ENCODE measurements at places on chromosomes 3 and 15.

DNA sequence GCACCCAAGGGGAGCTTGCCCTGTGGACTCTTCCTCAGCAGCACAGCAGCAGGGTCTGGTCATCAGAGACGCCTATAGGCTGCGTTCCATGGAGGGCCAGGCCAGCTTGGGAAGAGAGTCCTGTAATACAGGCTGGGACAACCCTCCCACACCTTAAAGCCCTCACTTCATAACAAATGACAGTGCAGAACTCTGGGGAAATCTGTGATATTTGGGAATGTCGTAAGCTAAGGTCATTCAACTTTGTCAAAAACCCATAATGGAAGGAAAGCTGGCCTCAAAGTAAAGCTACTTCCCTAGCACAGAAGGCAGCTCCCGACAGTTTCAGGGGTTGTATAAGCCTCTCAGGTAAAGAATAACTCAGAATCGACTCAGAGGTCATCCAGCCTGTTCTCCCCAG lies 133.1 kb downstream of the MEGF11 start:
- no peak for DNase-seq

- DNase-seq = no peak
Measured at GRCh38 chr3:21377071-21377769, 373.8 kb downstream of the ZNF385D start.

DNA sequence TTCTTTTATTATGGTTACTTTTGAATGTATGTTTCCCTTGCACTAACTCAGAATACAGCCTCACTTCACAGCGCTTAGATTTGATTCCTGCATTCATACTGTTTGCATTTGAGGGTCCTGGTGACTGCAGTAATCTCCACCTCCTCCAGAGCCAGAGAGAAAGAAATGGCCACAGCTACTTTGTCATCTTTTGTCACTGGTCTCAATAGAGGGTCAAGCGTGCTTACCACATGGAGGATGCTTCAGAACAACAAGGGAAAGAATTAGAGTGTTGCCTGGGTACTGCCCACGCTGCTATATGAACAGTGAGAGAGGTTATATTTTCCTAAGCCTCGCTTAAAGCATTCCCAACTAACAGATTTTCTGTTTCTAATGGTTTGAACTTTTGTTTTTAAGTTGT lies 190.1 kb downstream of the TP63 start:
- DNase-seq = no peak

- DNase-seq = no peak
Measured at GRCh38 chr15:68697711-68698690, 119.2 kb downstream of the CORO2B start.

- no peak for DNase-seq
Measured at GRCh38 chr3:194423317-194423716, 24.3 kb upstream of the GP5 start.

GRCh38 chr15:81323559-81323943 lies 390 bp downstream of the STARD5 start:
- DNase-seq = no peak

- DNase-seq = no peak
Measured at GRCh38 chr3:141845407-141846049, 30.9 kb upstream of the ATP1B3 start.

DNA sequence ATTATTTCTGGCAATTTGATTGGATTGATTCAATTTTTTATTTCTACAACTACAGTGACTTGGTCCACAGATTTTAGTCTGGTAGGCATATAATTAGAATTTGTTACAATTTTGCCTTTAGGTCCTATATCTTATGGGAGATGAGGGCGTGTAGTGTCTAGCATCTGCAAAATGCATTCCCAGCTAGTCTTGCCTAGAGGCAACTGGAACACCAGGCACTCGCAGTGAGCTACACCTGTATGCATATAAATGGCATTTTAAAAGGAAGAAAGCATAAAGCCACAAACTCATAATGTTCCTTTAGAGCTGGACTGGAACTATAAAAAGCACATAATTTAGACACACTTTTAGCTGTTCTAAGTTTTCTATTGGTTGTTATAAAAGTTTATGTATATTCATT lies 17.9 kb upstream of the SPPL2A start:
- DNase-seq = no peak

DNA sequence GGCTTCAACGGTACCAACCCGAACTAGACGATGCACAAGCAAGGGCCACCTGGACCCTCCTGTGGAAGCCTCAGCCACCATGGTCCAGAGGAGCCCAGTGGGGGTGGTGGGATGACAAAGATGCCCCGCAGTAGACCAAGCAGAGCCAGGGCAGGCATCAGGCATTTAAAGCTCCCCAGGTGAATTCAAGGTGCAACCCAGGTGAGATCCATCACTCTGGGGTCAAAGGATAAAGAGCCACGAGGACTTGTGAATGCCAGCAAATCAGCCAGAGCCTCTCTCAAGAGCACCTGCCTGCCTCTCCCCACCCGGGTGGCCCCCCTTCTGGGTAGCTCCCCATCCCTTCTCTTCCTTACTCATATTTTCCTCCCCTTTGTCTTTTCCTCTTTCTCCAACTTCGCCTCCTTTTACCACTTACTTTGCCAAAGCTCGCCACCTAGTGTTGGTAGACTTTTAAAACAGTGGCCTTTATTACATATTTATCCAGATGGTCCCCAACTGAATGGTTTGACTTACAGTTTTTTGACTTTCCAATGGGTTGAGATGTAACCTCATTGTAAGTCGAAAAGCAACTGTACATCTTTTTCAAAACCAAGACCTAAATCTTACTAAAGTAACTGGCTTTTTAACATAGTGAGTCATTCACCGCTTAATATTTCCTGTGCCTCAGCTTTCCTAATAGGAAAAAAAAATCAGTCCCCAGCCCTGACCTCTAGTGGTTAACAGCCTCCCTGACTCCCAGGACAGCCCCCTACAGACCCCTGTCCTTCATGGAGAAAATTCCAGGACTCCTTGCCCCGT lies 18.8 kb downstream of the PLA2G4F start:
- peak; percentile 16 for DNase-seq

- DNase-seq = no peak
Measured at GRCh38 chr3:111541911-111542483, at the start of gene CD96. Gene CD96 (plus strand): TSS chr3:111542197. CDS start chr3:111542249, 52 bp downstream.

- DNase-seq = no peak
Measured at GRCh38 chr15:47820057-47820746, 102.9 kb downstream of the SEMA6D start.

DNA sequence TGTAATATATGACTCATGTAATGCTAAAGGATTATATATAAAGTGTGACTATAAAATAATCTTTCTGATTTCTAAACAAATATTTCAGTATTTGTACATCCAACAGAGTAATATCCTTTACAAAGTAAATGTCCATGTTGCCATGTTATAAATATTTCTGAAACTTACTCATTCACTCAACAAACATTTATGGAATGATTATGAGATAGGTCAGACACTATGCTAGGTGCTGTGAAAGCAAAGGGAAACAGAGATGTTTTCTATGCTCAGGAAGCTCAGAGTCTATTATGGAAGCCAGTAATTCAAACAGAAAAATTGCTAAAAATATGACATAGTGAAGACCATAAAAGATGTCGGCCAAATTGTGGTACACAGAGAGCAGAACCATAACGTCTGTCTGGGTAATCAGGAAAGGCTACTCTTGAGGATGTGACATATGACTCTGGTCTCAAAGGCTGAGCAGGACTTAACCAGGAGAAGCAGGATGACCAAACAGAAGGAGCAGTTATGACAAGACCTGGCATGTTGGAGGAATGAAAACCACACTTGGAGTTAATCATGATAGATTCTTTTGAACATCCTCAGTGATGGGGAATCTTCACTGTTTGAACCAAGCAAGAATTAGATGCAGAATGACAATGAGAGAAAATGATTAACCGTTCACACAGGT lies 39.0 kb upstream of the MYO5C start:
- DNase-seq = no peak

GRCh38 chr3:49609815-49610214 lies 55.5 kb downstream of the BSN start:
- no peak for DNase-seq

DNA sequence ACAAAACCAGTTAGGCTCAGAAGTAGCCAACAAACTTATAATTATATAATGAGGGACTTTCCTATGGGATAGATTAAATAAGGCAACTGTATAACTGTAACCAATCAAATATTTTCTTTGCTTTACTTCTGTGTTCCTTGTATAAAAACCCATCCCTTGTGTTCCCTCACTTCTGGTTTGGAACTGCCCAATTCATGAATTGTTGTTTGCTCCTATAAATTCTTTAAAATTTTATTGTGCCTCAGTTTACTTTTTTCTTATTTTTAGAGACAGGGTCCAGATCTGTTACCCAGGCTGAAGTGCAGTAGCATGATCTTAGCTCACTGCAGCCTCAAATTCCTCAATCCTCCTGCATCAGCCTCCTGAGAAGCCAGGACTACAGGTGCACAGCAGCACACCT lies 155.7 kb downstream of the SMAD6 start:
- no peak for DNase-seq

Data from amniotic stem cell (primary cell).